Activated T-helper 1 cell treated with anti-CD3 and anti-CD28 coated beads, Interleukin-2, amount 50 U/mL, for 16 hours (primary cell): ENCODE measurements at places on chromosomes 11 and 22.

DNA sequence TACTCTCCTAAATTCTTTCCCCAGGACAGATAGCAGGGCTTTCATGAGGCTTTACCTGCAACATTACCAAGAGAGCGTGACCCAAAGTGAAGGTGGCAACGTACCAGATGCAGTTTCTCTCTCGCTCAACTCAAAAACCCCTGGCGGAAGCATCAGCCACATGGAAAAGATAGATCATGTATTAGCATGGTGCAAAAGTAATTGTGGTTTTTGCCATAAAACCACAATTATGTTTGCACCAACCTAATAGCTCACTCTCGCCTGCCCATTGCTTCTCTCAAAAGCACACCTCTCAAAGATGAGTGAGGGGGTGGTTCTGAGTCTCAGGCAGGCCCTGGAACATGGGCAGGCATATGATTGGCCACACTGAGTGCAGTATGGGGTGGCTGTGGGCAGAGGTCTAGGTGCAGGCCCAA lies 7.0 kb downstream of the MS4A6A start:
- no peak for DNase-seq

- no peak for DNase-seq
Measured at GRCh38 chr11:121886005-121886734, 229.8 kb downstream of the BLID start.

DNA sequence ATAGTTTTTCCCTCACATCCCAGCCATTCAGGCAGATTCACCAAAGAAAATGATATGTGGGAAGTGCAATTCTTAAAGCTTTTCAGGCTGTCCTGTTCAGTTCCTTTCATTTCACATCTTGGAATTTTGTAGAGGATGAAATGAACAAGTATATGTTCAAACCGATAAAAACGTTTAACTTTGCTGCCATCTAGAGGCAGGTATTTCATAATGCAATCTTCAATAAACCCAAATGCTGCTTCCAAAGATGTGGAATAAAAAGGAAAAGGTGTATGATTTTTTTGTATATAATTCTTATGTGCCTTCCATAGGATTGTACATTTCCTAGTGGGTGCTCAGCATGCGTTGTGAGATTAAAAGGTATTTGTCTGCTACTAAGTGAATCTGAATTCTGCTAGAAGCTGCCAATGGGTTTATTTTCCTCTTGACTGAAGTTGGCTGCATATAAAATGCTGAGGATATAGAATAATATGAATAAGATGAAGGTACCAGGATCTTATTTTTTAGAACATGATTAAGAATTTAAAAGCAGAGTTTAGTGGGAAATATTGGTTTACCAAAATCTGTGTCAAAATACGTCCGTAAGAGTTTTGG lies 199.3 kb downstream of the PGR start:
- no peak for DNase-seq

- no peak for DNase-seq
Measured at GRCh38 chr22:46528121-46528610, 9.3 kb downstream of the CELSR1 start.

GRCh38 chr11:7196396-7197146 lies 55.1 kb upstream of the SYT9 start:
- DNase-seq: no peak

- no peak for DNase-seq
Measured at GRCh38 chr22:49676230-49676629, 151.4 kb downstream of the BRD1 start.

DNA sequence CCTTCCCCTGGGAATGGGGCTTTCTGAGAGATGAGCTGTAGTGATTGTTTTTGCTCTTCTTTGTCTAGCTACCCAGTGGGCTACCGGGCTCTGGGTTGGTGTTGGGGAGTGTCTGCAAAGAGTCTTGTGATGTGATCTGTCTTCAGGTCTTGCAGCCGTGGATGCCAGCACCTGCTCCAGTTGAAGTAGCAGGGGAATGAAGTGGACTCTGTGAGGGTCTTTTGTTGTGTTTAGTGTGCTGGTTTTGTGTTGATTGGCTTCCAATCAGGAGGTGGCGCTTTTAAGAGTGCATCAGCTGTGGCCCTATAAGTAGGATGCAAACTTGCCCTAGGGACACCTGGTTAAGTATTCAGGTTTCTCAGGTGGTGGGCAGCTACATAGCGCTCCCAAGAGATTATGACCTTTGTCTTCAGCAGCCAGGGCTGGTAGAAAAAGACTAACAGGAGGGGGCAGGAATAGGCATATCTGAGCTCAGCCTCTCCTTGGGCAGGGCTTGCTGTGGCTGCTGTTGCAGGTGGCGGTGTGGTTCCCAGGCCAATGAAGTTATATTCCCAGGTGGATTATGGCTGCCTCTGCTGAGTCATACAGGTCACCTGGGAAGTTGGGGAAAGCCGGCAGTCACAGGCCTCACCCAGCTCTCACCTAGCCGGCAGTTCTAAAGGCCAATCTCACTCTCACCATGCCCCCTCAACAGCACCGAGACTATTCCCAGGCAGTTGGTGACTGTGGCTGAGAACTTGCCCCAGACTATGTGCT lies 315.7 kb upstream of the C11orf87 start:
- no peak for DNase-seq

DNA sequence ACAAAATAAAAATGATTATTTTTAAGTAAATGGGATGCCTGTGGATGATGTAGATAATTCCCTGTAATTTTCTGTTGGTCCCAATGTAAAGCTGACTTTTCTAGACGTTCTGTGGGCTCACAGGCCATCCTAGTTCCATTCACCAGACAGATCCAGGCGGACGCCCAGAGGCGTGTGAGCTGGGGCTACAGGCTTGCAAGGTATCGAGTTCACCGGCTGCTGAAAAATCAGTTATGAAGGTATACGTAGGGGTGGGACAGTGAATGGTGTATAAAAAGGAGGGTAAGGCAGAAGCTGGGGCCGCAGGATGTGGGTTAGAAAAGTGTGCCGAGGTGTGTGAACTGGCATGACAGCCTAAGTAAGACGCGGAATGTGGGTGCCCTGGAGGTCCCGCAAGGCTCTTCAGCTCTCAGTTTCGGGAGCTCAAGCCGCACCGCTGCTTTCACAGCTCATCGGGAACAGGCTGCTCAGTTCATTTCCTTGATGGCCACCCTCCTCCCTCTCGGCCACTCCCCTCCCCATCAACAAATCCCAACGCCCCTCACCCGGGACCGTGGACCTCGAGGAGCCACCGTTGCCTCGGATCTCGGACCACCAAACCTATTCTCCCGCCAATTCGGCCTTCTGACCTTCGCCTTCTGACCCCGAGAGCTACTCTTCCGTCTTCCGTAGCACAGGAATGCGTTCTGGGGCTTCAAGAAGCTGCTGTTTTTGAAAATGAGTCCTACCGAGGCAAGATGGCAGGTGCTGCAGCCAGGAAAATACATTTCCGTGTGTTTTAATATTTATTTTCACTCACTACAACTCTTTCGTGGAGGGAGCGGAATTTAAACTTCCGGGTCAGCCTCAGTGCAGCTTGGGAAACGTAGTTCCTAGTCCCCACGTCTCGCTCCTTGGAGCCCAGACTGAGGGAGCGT lies at the start of gene XNDC1N:
TSS of gene XNDC1N (minus strand) at position 775 of the 917 bp plus-strand sequence. CDS start 5,241 bp downstream, outside the sequence.
- DNase-seq: no peak

- DNase-seq: no peak
Measured at GRCh38 chr11:107707215-107707671, 4.6 kb downstream of the SLN start.

DNA sequence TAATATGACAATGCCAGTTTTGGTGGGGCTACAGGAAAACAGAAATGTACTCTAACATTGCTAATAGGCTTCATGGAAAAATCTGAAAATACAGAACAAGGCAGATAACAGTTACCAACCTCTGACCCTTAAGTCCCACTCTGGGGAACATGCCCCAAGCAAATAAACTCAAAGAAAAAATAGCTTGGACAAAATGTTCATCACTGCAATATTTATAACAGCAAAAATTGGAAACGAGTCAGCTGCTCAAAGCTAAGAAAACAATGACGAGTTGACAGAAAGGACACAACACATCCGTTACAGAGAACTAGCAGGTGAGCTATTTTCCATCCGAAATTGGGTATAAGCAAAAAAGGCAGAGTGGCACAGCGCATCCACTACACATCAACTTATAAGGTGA lies 70.5 kb downstream of the PACSIN2 start:
- DNase-seq: no peak

- no peak for DNase-seq
Measured at GRCh38 chr22:44037519-44038375, 13.6 kb downstream of the PARVB start.

DNA sequence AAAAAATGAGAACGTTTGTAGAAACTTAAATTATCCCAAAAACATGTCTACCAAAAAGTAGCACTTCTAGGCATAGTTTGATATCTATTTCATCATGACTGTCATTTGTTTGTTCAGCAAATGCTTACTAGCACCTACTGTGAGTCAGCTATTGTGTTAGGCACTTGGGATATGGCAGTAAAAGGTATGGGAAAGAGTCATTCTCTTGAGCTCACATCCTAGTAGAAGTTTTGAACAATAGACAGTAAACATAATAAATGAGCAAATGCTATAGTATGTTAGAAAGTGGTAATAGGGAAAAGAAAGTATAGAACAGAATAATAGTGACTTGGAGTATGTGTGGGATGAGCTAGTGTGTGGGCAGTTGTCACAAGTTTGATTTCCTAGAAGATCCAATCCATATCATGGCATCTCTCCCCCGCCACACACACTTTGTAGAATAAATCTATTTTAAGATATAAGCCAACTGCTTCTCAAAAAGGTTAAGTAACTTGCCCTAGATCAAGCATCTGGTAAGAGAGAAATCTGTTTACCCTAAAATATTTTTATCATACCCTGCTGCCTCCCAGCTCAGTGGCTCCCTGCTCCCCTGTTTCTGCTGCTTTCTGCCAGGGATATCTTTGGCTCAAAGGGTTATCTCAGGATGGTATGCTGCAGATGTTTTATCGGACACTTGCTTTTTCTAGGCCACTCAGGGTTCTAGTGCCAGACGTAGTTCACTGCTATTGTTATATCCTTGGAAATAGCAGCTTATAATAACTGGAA lies 129.7 kb downstream of the NCAM1 start:
- no peak for DNase-seq

- no peak for DNase-seq
Measured at GRCh38 chr11:75790986-75791385, 22.4 kb downstream of the DGAT2 start.

DNA sequence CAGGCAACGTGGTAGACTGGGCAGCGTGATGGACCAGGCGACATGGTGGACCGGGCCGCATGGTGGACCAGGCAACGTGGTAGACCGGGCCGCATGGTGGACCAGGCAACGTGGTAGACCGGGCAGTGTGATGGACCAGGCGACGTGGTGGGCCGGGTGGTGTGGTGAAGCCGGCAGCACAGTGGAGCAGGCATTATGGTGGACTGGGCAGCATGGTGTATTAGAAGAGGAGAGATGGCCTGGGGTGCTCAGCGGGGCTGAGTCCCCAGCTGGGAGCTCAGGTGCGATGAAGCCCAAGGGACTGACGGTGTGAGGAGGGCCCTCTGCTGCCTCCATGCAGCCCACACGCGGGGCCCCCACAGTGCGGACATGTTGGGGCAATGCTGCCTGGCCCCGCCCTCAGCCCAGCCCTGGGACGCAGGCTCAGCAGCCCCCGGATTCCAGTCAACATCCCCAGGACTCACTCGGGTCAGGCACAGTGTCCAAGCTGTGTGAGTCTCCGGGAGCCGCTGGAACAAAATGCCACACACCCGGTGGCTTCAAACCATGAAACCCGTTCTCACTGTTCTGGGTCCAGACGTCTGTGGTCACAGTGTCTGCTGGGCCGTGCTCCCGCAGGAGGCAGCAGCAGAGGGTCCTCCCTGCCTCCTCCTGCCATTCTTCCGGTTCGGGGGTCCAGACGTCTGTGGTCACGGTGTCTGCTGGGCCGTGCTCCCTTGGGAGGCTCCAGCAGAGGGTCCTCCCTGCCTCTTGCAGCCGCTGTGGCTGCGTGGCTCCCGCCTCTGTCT lies 1084.9 kb downstream of the BRD1 start:
- no peak for DNase-seq

DNA sequence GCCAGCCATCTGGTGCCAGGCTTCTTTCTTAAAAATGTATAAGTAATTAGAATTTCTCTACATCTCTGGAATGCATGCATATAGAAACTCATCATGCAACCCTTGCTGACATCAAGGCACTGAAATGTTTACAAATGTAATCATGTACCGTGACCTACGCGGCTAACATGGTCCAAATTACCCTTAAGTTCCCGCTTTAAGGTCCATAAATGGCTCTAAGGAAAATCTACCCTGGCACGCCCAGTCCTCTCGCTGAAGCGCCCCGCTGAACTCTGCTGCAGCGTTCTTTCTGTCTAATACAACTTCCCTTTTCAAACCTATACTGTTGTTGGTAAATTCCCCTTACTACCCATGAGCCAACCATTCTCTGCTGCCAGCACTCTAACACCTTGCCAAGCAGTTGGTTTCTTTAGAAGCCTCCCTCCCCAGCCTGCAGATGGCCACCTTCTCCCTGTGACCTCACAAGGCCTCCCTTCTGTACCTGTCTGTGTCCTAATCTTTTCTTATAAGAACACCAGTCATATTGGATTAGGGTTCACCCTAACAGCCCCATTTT lies 13.5 kb upstream of the HMOX1 start:
- DNase-seq: no peak

- no peak for DNase-seq
Measured at GRCh38 chr11:107859459-107860239, 1.1 kb upstream of the SLC35F2 start.

DNA sequence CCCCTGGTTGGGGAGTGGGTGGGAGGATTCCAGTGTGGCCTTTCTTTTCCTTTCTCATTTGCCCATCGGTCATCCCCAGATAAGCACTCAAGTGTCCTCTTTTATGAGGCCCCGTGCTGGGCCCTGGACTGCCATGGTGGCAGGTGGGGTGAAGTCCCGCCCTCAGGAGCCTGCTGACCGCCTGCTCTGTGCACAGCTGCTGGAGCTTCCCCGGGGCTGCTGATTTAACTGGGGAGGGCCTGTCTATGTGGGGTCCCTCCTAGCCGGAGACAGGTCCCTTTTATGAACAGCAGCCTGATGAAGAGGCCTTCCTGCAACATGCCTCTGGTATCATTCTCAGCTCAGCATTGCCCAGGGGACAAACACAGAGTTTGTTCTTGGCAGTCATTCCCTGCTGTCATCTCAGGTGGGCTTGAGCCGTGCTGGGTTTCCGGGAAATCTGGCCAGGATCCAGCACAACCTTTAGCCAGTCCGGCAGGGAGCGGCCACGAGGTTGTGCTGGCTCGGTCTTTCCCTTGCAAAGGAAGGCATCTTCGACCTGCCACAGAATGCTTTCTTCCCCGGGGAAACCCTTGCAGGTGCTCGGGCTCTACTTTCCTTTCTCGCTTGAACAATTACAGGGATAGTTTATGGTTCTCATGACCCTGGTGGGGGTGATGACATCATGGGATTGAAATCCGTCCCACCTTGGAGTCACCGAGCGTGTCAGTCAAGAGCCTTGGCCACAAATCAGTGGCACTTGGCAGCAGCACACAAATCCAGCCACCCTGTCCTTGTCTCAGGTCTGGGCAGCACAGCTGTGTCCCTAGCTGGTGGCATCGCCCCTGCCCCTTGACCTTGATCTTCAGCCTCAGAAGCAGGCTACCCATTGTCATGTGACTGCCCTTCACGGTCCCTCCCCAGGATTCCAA lies 20.1 kb downstream of the ST14 start:
- DNase-seq: no peak

DNA sequence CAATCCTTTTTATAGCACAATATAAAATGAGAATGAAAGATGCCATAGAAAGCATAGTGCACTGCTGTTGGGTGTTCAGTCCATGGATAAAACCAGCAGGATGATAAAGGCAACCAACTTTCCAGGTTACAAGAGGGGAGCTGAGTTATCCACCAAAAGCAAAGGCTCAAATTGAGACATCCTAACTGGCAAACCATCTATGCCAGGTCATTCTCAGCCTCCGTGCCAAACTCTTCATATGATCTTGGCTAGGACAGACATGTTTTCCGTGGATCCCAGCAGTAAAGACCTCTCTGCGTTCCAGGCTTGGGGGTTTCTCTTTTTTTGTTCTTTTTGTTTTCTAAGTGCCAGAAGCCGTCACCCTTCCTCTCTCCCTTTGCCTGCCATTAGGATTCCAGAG lies 7.3 kb upstream of the APOA1 start:
- DNase-seq: no peak
